ENCODE measurements at places on chromosomes 13 and 19. TPM values are rescaled to one million over a fixed set of nuclear protein-coding genes. Genes with fewer than 3 reads are reported as not detected.

DNA sequence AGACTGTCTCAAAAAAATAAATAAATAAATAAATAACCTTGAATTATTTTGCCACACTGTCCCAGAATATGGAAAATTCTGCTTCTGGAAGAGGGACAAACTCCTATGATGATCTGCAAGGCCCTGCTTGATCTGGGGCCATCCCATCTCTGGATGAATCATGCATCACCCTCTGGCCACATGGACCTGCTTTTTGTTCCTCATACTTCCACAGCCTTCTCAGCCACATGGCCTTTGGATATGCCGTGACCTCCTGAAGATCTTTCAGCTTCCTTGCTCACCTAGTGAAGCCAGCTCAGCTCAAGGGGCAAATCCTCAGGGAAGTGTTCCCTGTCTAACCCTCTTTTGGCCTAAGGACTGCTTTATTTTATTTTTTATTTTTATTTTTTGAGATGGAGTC, 10.3 kb downstream of the IER2 start:
- no peaks in the 10 kb centered on the region for H3K36me3 ChIP-seq
- H3K4me1 ChIP-seq = peaks cover 41% of the 10 kb centered on the region
- no peaks in the 10 kb centered on the region for H3K27me3 ChIP-seq

DNA sequence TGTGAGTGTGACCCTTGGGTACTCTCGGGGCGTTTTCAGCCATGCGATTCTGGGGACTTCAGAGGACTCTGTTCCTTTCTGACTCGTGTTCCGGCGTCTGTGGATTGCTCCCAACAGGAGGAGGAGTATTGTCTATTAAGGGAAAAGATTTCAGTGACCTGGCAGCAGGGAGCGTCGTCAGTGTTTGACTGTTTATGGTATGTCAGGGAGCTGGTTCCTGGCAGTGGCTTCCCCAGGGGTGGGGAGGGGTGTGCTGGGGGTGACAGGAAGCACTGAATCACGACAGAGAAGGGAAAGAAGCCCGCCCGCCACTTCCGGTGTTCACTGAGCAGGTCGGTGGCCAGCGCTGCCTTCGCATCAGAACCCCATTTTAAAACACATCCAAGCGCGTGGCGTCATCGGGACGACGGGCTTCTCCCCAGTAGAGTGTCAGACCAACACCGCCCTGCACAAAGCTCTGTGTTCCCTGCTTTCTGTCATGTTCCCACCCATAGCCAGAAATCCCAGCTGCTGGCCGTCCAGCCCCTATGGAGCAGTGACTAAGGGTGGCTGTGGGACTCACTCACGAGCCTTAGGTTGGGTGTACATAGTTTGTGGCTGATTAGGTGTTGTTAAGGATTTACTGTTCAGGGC, 33.8 kb downstream of the COL4A2 start:
- peaks cover 62% of the 10 kb centered on the region for H3K4me1 ChIP-seq
- peak; percentile 80 for DNase-seq
- peak overlapping the region; percentile 100 for H3K27ac ChIP-seq
- H3K36me3 ChIP-seq = peaks cover 3% of the 10 kb centered on the region
- H3K27me3 ChIP-seq = no peaks in the 10 kb centered on the region

- H3K4me1 ChIP-seq = no peaks in the 10 kb centered on the region
- no peaks in the 10 kb centered on the region for H3K36me3 ChIP-seq
- no peak overlapping the region for H3K4me3 ChIP-seq
These were observed 1769.0 kb upstream of the PCDH20 start for GRCh38 chr13:63184693-63185092.

DNA sequence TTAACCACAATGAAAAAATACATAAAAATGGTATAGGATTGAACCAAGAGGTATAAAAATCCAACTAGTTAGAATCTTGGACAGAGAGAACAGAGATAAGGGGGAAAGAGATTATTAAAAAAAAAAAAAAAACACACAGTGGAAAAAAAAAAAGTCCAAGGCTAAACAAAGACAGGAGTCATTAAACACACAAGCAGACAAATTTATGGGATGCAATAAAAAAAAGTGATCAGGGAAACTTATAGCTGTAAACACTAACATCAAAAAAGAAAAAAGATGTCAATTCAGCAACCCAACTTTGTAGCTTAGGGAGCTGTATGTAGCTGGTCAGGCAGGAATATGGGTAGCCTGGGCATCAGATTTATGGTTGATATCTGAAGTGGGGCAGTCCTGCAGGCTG, 129.0 kb downstream of the DNAJC3 start:
- no peaks in the 10 kb centered on the region for H3K36me3 ChIP-seq
- no peaks in the 10 kb centered on the region for H3K27me3 ChIP-seq
- H3K27ac ChIP-seq = no peak overlapping the region
- no peak for DNase-seq
- no peaks in the 10 kb centered on the region for H3K4me1 ChIP-seq

DNA sequence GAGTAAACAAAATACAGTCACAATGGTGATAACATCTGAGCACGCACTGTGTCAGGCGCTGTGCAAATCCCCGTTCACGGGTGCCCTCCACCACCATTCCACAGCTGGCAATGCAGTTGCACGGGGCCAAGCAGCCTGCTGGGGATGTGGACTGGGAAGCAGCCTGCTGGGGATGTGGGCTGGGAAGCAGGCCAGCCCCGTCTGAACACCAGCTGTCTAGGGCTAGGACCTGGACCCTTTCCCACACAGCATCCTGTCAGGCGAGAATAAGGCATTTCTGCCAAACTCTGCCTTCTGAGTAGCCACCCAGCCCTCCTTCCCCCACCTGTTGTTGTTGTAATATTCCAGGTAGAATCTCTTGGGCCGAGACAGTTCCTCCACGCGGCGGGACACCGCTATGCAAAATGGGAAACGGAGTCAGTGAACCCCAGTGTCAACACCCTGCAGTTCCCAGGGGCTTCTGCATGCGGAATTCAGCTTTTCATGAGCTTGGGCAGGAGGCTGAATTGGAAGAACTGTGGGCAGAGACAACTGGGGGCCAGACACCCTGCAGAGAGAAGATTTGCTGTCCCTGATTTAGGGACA, 27.8 kb upstream of the MIER2 start:
- H3K4me3 ChIP-seq = no peak overlapping the region
- H3K27ac ChIP-seq = no peak overlapping the region
- no peaks in the 10 kb centered on the region for H3K4me1 ChIP-seq
- no peaks in the 10 kb centered on the region for H3K27me3 ChIP-seq

FGF21 gene
- not detected for polyA plus RNA-seq

DNA sequence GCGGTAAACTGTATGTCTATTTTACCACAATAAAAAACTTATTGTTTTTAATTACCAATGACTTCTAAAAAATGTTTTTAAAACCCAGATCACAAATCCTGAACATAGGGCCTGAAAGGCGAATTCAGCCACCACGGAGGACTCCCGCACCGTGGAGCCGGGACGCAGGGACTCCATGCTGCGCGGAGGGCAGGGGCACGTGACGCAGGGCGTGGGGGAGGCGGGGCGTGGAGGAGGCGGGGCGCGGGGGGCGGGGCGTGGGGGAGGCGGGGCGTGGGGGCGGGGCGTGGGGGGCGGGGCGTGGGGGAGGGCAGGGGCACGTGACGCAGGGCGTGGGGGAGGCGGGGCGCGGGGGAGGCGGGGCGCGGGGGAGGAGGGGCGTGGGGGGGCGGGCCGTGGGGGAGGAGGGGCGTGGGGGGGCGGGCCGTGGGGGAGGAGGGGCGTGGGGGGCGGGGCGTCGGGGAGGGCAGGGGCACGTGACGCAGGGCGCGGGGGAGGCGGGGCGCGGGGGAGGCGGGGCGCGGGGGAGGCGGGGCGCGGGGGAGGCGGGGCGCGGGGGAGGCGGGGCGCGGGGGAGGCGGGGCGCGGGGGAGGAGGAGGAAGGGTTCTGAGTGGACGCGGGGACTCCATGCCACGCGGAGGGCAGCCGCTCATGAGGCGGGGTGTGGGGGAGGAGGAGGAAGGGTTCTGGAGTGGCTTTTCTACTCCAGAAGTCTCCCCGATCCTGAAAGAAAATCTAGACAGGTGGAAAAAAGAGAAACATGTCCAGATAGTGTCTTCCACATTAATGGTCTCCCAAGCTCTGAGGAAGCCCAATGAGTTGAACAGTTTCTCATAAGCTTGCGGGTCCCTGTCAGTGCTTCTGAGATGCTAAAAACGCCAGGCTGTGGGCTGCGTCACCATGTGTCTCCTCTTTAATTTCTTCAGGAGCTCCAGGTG, 4.4 kb upstream of the PROZ start:
- peaks cover 6% of the 10 kb centered on the region for H3K4me1 ChIP-seq
- H3K27me3 ChIP-seq = peaks cover 9% of the 10 kb centered on the region
- DNase-seq = peak; percentile 62
- no peak overlapping the region for H3K27ac ChIP-seq
- H3K36me3 ChIP-seq = no peaks in the 10 kb centered on the region

- no peaks in the 10 kb centered on the region for H3K4me1 ChIP-seq
- H3K36me3 ChIP-seq = no peaks in the 10 kb centered on the region
- H3K4me3 ChIP-seq = no peak overlapping the region
- no peaks in the 10 kb centered on the region for H3K27me3 ChIP-seq
- DNase-seq = no peak
- no peak overlapping the region for H3K27ac ChIP-seq
These were observed 218.8 kb upstream of the SGCG start for GRCh38 chr13:22961835-22962537.

NTF4 gene
- polyA plus RNA-seq = not detected

DNA sequence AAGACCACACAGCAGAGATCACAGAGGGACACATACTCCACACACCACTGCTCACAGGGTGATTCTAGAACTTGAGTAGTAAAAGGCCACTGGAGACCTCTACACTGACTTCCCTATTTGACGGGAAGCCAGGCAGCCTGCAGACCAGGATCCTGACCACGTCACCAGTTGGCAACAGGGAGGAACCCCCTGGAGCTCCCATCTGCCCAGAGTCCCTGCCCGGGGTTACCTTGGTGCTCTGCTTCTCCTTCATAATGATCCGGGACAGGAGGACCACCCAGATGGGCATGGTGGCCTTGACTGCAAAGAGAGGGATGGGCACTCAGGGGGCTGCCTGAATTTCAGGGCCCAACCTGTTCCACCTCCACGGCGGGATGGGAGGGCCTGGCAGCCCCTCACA, 932 bp downstream of the SLC35E1 start:
- H3K4me3 ChIP-seq = peak overlapping the region; percentile 73
- H3K27me3 ChIP-seq = no peaks in the 10 kb centered on the region
- H3K36me3 ChIP-seq = peaks cover 12% of the 10 kb centered on the region
- H3K27ac ChIP-seq = peak overlapping the region; percentile 73
- peaks cover 21% of the 10 kb centered on the region for H3K4me1 ChIP-seq

DNA sequence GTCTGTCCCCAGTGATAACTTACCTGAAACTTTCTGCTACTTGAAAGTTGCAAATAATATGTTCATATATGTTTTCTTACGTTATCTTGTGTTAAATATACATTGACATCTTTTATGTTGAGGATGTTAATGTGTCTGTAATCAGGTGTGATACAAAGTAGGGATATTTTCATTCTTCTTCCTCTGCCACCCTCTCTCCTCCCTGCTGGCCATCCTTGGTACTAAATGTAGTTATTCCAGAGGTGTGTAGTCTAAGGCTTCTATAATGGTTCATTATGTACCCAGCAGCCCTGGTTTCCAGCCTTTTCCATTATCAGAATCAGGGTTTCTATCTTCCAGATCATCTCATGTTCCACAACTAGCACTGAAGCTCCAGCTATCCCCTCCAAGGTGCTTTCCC, 606.7 kb upstream of the KLHL1 start:
- H3K27ac ChIP-seq = no peak overlapping the region
- H3K4me3 ChIP-seq = no peak overlapping the region
- DNase-seq = no peak
- H3K4me1 ChIP-seq = peaks cover 7% of the 10 kb centered on the region
- no peaks in the 10 kb centered on the region for H3K27me3 ChIP-seq

- H3K4me3 ChIP-seq = no peak overlapping the region
- H3K27me3 ChIP-seq = peaks cover 61% of the 10 kb centered on the region
- H3K36me3 ChIP-seq = no peaks in the 10 kb centered on the region
- no peak overlapping the region for H3K27ac ChIP-seq
These were observed 2.6 kb upstream of the MEIS3 start for GRCh38 chr19:47421844-47422395.

DNA sequence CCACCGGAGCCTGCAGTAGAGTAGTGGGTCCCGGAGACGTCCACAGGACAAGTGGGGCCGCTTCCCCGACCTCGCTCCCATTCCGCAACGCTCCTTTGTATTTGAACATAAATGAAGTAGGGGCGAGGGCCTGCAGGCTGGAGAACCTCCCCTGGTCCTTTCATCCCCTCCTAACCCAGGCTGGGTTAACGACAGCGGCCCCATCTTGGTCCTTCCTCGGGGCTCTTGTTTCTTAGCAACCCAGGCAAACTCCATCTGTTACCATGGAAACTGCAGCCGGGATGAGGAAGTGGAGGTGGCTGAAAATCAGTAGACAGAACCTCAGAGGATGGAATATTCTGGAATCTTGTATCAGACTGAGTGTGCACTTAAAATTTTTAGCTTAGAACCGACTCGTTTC, 132.6 kb upstream of the USP29 start:
- H3K4me1 ChIP-seq = no peaks in the 10 kb centered on the region
- DNase-seq = no peak
- H3K4me3 ChIP-seq = no peak overlapping the region
- H3K27me3 ChIP-seq = no peaks in the 10 kb centered on the region
- H3K27ac ChIP-seq = no peak overlapping the region

RFPL4A gene
- not detected for polyA plus RNA-seq

EBI3 gene
- polyA plus RNA-seq = 1.8 TPM

DNA sequence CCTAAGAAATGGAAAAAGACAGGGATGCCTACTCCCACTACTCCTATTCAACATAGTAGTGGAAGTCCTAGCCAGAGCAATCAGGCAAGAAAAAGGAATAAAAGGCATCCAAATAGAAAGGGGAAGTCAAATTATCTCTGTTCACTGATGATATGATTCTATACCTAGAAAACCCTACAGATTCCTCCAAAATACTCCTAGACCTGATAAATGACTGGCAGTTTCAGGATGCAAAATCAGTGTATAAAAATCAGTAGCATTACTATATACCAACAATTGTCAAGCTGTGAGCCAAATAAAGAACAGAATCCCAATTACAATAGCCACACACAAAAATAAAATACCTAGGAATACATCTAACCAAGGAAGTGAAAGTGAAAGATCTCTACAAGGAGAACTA, 1.3 kb upstream of the GPR42 start:
- H3K4me3 ChIP-seq = no peak overlapping the region
- H3K27me3 ChIP-seq = peaks cover 3% of the 10 kb centered on the region
- no peak for DNase-seq
- no peaks in the 10 kb centered on the region for H3K36me3 ChIP-seq
- no peak overlapping the region for H3K27ac ChIP-seq

- H3K27me3 ChIP-seq = no peaks in the 10 kb centered on the region
- no peak overlapping the region for H3K27ac ChIP-seq
- H3K36me3 ChIP-seq = no peaks in the 10 kb centered on the region
- peaks cover 4% of the 10 kb centered on the region for H3K4me1 ChIP-seq
- H3K4me3 ChIP-seq = no peak overlapping the region
- DNase-seq = no peak
These were observed 13.4 kb upstream of the SYT5 start for GRCh38 chr19:55193481-55193880.

DNA sequence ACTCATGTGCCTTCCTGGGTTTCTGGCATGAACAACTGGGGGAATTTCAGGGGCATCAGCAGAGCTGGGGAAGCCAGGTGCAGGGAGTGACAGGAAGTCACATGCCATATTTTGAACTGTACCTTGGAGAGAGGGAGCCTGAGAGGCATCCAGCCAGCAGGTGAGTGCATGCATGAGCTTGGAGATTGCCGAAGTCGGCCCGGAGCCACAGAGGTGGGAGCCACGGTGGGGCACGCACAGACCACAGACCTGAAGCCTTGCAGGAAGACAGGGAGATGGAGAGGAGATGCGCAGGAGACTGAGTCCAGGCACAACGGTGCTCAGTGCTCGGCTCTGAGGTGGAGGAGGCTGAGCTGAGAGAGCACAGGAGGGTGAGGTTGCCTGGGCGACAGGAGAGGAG, 55.1 kb downstream of the CDADC1 start:
- no peak overlapping the region for H3K4me3 ChIP-seq
- H3K4me1 ChIP-seq = peaks cover 7% of the 10 kb centered on the region
- H3K27me3 ChIP-seq = no peaks in the 10 kb centered on the region
- no peak for DNase-seq
- H3K27ac ChIP-seq = no peak overlapping the region
